Activated T-cell treated with anti-CD3 and anti-CD28 coated beads for 24 hours (primary cell): ENCODE measurements at places on chromosomes 1 and 21.

GRCh38 chr1:44227211-44227610 is 13.9 kb downstream of the DMAP1 start:
- no peak for DNase-seq

DNA sequence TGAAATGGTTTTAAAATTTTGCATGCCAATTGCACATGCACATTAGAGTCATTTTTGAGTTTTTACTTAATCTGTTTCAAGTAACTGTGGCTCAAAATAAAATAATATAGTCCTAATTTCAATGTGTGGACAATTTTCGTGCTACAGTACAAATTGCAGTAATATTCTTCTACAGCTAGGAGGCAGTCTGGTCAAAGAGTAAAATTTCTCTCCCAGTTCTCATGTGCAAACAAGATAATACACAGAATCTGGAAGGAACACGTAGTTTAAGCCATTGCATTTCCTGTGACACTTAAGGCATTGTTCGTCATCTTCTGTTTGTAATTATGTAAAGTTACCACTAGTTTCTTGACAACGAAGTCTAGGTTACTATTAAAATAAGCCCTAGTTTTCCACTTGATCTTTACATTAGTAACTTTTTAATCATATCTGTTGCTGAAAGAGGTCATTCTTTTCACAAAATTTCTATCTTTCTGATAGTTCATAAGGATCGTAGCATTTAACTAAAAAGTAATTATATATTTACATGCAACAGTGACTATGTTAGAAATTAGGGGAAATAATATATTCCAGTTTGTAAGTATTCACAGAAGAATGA is 28.9 kb downstream of the ODR4 start:
- no peak for DNase-seq

DNA sequence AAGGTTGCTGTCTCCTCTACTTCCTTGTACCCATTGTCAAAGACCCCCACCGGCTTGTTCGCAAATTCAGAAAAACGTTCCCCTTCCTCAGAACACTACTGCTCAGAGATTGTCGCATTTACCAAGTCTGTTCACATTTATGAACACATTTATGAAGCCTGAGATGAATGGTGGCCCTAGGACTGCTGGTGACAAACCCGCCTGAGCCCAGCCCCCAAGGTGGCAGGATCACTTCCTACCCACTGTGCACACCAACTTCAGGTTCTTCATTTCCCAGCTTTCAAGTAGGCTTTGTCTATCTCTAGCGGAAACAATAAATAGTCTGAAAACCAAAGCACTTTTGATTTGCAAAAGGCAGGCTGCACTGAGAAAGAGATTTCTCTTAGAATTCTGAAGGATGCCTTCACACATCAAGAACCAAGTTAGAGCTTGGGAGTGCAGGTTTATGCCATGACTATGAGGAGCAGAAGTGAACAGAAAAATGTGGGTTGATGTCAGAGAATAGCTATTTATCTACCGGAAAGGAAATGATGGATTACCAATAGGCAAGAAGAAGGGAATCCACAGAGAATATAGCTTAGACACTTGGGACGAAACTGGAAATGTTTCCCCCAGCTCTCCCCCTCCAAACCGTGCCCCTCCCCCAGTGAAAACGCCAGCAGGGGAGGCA is 200.5 kb downstream of the TOMM20 start:
- DNase-seq: no peak

DNA sequence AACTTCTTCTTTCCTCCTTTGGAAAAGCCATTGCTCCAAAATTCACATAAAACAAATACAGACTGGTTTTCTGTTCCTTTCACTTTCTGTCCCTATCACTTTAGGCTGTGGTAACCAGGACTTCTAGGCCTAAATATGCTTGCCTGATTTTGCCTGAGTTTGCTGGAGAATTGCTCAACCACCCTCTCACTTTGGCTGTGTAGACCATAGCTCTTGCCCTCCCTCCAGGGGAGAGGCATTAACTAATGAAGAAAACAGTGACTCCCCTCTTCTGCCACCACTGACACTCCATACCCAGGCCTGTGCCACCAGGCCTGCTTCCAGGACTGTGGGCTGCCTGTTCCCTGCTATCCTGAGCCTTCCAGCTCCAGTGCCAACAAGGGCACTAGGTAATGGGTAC is 163.5 kb downstream of the TOMM20 start:
- no peak for DNase-seq

DNA sequence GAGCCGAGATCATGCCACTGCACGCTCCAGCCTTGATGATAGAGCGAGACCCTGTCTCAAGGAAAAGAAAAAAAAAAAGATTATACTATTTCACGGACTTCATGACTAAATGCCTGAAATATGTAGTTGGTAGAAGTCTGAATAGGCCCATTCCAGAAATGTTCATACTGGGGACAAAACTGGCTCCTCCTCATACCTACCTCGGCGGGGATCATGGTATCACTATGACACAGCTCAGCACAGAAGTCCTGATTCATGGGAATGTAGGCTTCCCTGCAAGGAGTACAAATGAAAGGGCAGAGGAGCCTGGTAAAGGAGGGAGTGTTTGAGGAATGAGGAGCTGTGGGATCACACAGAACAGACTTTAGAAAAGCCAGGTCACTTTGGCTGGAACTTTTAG is 5.0 kb downstream of the SPATA46 start:
- DNase-seq: no peak

- DNase-seq: no peak
Measured at GRCh38 chr1:117537291-117537920, 68.4 kb upstream of the TENT5C start.

DNA sequence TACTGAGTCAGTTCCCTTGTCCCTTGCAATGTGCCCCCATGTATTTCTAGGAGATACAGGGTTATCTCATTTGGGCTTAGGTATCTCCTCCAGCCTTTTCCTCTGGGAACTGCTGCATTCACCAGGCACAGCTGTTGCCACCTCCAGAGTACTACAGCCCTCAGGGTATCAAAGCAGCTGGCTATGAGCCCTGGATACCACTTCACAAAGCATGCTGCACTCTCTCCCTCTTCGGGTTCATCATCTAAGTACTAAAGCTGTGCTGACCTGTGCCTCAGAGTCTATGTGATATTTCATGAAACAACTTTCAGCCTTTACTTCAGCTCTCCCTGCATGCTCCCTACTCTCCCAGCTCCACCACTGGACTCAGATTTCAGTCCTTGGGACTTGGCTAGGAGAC is 62.3 kb downstream of the CCDC185 start:
- no peak for DNase-seq
